Stimulated activated CD8-positive, alpha-beta memory T cell treated with anti-CD3 and anti-CD28 coated beads, Interleukin-4, amount 100 ng/mL, for 48 hours (primary cell): ENCODE measurements at places on chromosomes 4 and X.

GRCh38 chr4:84931961-84932360 lies 34.5 kb downstream of the WDFY3 start:
- DNase-seq, result no peak

DNA sequence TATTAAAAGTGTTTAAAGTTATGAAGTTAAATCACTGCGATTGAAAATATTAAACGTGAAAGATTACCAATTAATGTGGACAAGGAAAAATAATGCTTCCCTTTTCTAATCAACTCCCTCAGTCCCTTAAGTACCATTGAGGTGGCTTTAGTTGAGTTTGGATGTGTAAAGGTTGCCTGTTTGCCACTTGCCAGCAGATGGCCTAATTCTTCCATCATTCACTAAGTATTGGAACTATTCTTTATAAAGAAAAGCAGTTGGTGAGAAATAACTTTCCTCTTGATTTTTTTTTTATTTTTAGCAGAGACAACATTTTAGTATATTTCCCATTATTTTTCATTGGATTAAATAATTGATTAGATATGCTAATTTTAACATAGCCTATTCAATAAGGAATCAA lies 295.9 kb upstream of the TACR3 start:
- DNase-seq, result no peak

DNA sequence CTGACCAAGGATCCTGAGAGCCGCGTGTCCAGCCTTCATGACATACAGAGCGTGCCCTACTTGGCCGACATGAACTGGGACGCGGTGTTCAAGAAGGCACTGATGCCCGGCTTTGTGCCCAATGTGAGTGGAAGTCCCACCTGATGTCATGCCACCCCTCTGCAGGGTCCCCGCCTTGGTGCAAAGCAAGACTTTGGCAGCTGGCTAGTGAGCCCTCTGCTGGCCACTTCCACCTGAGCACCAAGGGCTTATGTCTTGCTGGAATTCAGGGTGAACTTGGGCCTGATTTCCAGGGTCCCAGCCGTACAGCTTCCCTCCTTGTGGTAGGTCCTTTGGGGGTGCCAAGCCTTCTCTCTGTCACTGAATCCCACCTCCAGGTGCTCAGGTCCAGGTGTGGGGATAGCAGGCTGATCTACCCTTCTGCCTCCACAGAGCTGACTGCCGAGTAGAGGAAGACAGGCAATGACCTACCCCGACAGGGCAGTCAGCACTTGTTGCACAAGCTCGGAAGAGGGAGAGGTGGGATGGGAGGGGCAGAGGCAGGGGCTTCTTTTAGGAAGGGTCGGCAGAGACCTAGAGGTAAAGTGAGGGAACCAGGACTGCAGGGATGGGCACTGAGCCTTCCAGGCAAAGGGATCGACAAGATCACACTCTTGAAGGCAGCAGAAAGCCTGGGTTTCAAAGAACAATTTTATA lies 248.1 kb downstream of the EVC2 start:
- peak; percentile 30 for DNase-seq

GRCh38 chr4:57103051-57103450 lies 7.1 kb downstream of the IGFBP7 start:
- no peak for DNase-seq

DNA sequence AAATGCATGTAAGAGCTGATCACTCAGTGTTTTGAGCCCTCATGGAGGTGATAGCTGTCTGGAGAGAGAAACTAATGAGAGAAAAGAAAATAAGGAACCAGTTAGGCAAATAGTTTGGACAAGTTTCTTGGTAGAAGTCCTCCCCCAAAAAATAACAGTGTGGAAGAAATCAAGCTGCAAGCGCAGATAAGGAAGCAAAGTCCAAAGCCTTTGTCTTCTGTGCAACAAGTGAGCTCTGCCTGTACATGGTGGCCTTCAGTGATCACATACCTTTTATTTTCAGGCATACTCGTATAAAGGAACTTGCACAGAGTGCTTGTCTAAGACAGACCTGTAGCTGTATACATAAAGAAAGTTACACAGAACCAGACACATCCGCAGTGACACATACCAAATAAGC lies 2.5 kb upstream of the UGT2A3 start:
- DNase-seq, result no peak

GRCh38 chr4:6071959-6072720 lies 53.9 kb upstream of the C4orf50 start:
- DNase-seq, result no peak

- DNase-seq, result no peak
These were observed 235.1 kb downstream of the PPARGC1A start for GRCh38 chr4:23654791-23655190.

DNA sequence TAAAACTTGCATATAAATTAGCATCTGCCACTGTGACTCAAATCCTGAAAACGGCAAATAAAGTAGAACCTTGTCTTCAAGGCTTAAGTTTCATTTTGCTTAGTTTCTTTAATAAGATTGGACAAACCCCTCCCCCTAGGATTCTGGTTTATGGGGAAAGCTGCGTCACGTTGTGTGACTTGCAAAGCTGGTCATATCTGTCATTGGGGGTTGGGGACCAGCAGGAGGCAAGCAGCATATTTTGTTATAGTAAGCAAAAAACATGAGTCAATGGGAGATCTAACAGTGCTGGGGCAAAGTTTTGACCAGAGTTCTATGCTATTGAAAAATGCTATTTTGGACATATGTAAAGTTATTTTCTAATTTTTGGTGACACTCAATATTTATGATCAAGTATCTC lies 407.3 kb downstream of the PCDH18 start:
- no peak for DNase-seq

DNA sequence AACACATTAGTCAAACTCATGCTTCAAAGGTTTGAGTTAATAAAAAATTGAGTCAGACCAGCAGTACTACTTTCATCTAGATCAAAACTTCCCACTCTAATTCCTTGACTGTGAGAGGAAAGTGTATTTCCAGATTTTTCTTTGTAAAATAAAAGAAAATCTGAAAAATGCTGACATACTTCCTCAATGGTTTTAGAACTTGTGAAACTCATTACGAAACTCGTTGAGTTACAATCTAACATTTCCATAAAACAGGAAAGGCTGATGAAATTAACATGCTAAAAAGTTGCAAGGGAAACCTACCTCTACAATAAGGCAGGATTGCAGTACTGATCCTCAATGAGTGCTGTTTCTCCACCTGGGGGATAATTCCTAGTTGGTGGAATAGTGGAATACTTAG lies 217.8 kb upstream of the HCCS start:
- DNase-seq, result no peak

DNA sequence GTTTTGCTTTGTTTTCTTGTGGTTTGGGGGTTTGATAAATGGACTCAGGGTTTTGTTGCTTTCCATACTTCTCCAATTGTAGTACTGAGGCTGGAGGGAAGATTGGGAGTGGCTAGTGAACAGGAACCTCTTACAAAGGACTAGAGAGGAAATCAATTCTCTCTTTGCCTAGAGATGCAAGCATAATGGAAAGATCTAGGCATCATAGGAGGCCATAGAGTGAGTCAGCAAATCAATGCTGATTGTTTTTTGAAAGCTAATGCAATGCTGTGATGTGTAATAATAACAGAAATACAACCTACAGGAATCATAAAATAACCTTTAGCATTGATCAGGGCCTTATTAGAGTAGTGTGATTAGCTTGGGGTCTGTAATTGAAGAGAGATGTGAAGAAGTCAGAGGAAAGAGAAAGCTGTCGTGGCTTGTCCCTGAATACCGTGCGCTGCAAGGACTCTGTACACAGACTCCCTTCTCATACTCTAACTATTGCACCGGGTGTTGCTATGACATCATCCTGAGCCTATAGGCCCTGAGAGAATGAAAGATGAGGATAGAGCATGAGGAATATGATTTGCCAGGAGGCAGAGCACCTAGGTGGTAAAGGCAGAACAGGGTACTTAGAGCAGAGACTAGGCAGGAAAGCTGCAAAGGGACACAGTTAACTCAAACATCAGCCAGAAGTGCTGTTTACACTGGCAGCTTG lies 29.3 kb upstream of the GPR101 start:
- no peak for DNase-seq

- no peak for DNase-seq
These were observed 88.3 kb upstream of the PDLIM3 start for GRCh38 chr4:185623444-185624258.
